ENCODE measurements at places on chromosomes 2 and 18. TPM values are rescaled to one million over a fixed set of nuclear protein-coding genes. Genes with fewer than 3 reads are reported as not detected.

The SERPINB11 gene
- total RNA-seq: not detected

The NFU1 gene
- 49.7 TPM for total RNA-seq

DNA sequence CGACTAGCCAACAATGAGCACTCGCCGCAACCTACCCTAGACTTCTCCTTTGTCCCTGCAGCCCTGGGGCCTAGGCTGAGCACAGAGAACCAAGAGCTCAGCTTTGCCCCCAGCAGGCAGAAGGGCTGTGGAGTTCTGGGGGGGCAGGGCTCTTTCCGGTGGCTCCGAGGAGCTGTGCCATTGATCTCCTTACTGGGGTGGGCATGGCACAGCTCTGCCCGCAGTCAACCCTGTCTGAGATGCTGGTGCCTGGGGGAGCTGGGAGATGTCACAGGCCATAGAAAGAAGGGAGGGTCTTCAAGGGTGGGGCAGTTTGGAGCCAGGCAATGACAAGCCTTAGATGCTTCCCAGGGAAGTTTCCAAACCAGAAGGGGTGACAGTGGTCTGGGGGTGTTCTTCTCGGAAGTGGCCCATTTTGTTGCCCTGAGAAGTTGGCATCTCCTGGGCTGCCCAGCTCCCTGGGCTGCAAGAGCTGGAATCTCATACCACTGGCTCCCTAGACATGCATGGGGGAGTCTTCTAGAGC lies 14.1 kb upstream of the GPR55 start:
- no peak for DNase-seq

The NXPH2 gene
- total RNA-seq: not detected

GRCh38 chr2:29946505-29946904 lies 25.1 kb upstream of the ALK start:
- no peak for DNase-seq

The FAP gene
- total RNA-seq: 2.0 TPM

The SP140 gene
- total RNA-seq: not detected

DNA sequence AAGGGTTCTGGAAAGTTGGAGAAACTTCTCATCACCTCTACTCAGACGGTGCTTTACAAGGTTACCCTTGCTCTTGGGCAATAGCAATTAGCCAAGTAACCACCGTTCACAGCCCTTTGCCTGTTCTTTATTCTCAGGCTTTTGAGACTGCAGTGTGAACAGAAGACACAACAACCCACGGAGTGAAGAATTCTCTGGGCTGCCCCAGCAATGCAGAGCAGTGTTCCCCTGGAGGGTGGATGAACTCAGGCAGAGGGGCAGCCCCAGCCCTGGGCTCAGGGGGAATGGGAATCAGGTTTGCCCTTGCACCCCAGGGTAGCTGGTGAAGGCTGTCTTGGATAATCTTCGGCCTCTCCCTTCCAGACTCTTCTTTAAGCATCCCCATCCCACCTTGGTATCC lies 69.1 kb downstream of the MCFD2 start:
- DNase-seq: no peak

The SALL3 gene
- total RNA-seq: not detected

GRCh38 chr2:232525791-232526371 lies at the start of gene CHRND:
TSS of gene CHRND (plus strand) at chr2:232526160. CDS start at chr2:232526216, 56 bp downstream.
- no peak for DNase-seq

DNA sequence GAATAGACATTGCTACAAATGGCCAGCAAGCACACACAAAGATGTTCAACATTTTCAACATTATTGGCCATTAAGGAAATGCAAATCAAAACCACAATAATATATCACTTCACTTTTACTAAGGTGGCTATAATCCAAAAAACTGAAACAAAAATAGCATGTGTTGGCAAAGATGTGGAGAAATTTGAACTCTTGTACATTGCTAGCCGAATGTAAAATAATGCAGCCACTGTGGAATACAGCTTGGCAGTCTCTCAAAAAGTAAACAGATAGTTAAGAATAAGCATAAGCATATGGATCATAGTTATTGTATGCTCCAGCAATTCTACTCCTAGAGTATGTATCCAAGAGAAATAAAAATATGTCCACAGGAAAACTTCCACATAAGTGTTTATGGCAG lies 192.5 kb downstream of the EN1 start:
- no peak for DNase-seq

GRCh38 chr2:146412625-146413024 lies 1432.2 kb upstream of the ACVR2A start:
- no peak for DNase-seq

The SERPINB7 gene
- not detected for total RNA-seq

- DNase-seq: no peak
Observed at GRCh38 chr18:13259701-13260100, 41.1 kb downstream of the LDLRAD4 start.

The MEIS1 gene
- total RNA-seq: 26.5 TPM

The NPPC gene
- total RNA-seq: not detected

- no peak for DNase-seq
Observed at GRCh38 chr2:195722075-195722474, 65.0 kb downstream of the SLC39A10 start.

The RTKN gene
- 20.0 TPM for total RNA-seq

DNA sequence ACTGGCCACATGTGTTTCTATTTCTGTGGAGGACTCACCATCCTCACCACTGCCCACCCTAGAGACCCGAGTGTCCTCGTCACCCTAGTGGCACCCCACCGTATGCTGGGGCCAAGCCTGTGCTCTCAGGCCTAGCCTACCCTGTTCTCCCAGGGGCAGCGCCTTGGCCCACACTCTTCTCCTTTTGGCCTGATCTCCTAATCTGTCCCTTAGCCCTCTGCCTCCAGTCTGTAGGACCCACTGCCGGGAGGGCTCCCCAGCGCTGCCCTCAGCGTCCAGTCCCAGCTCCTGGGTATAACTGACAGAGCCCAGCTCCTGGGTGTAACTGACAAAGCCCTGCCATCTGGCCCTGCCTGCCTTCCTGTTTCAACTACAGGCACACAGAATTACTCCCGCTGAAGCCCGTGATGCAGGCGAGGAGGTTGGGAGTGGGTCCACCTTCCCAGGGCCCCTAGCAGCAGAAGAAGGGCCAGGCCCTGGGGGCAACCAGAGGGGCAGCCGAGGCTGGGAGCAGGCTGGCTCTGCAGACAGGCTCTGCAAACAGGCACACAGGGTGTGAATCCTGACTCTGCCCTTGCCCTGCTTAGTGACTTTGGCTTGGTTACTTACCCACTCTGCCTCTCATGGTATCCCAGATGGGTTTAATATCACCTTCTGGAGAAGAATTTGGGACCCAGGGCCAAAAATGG lies 25.6 kb upstream of the PTMA start:
- no peak for DNase-seq

The PROKR1 gene
- not detected for total RNA-seq

DNA sequence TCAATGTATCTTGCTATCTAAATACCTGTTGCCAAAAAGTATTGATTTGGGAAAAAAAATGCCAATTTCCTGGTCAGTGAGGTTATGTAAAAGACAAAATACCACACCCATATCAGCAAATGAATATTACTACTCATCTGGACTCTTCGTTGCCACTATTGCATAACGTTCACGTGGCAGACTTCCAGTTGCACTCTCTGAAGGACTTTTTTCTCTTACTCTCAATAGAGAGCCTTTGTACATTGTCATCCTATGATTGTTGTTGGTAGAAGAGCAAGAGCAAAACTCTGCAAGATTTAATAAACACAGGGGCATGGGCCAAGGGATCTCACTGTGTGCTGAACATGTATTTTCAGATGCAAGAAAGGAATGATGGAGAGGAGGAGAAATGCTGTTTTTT lies 689.8 kb downstream of the MBD2 start:
- DNase-seq: no peak

GRCh38 chr2:152861349-152861942 lies 143.0 kb downstream of the ARL6IP6 start:
- DNase-seq: peak; percentile 30

DNA sequence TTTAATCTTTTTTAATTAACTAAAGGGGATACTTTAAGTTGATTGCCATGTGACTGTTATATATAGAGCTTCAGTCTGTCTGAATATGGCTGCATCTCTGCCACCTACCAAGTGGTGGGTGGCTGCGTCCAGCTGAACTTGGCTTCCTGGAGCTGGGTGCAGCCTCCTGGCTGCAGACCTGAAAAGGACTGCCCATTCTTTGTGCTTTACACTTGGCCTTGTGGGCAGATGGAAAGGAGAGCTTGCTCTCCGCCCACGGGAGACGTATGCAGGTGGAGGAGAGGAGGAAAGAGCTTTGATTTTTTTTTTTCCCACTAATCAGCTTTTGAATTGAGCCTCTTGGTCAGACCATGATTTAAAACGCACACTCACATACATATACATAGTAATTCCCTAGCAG lies 34.7 kb downstream of the NCK2 start:
- DNase-seq: no peak

- DNase-seq: no peak
Observed at GRCh38 chr18:54772056-54772455, 56.2 kb upstream of the RAB27B start.

The TRAF3IP1 gene
- 15.0 TPM for total RNA-seq

Data from endothelial cell of umbilical vein (primary cell).